ENCODE measurements at places on chromosomes 1 and 21. TPM values are rescaled to one million over a fixed set of nuclear protein-coding genes. Genes with fewer than 3 reads are reported as not detected.

DNA sequence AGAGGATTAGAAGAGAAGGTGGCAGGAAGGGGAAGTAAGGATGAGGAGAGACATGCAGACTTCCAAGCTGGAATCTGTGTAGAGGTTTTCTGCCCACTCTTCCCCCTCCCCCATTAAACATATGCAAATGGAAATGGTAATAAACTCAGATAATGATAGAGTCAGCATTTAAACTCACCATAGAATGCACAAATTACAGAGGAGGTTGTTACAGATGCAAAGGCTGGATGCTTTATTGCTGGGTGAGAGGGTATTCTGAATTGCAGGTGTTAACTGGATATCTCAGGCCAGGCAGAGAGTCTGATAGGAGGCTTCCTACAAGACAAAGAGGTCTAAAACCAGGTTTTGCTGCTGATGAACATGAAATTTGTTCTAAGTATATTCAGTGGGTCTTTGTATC lies 372.5 kb downstream of the SEC16B start:
- H3K4me1 ChIP-seq: no peaks in the 10 kb centered on the region
- no peak overlapping the region for H3K4me3 ChIP-seq
- H3K27ac ChIP-seq: no peak overlapping the region
- no peak for DNase-seq

DNA sequence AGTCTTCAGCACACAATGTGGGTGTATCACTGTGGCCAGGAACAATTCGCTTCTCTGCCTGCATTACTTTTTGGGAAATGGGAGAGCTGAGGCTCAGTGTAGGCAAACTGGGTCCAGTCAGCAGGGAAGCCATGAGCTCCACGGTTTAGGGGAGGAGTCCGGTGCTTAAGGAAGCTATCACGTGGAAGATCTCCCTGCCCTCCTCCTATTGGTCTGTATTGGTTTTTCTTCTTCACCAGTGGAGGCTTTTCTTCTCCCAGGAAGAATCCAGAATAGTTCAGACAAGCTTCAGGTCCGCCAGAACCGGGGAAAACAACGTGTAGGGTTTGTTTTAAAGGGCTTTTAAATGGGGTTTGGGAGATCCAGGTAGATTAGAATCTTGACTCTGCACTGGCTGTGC lies 156.2 kb upstream of the CAMK1G start:
- no peaks in the 10 kb centered on the region for H3K27me3 ChIP-seq
- no peak overlapping the region for H3K27ac ChIP-seq
- no peak overlapping the region for H3K4me3 ChIP-seq
- DNase-seq: no peak
- H3K36me3 ChIP-seq: no peaks in the 10 kb centered on the region

GRCh38 chr1:91997607-91998195 lies 32.1 kb upstream of the EPHX4 start:
- H3K4me1 ChIP-seq: no peaks in the 10 kb centered on the region
- no peak overlapping the region for H3K27ac ChIP-seq
- no peaks in the 10 kb centered on the region for H3K36me3 ChIP-seq
- H3K4me3 ChIP-seq: no peak overlapping the region
- no peaks in the 10 kb centered on the region for H3K27me3 ChIP-seq

GRCh38 chr1:92085727-92086126 lies 5.6 kb downstream of the BTBD8 start:
- no peaks in the 10 kb centered on the region for H3K36me3 ChIP-seq
- DNase-seq: no peak
- H3K4me1 ChIP-seq: peaks cover 4% of the 10 kb centered on the region

- no peak overlapping the region for H3K4me3 ChIP-seq
- no peaks in the 10 kb centered on the region for H3K4me1 ChIP-seq
- H3K27ac ChIP-seq: no peak overlapping the region
Measured at GRCh38 chr1:25520446-25521061, 22.9 kb upstream of the LDLRAP1 start.

DNA sequence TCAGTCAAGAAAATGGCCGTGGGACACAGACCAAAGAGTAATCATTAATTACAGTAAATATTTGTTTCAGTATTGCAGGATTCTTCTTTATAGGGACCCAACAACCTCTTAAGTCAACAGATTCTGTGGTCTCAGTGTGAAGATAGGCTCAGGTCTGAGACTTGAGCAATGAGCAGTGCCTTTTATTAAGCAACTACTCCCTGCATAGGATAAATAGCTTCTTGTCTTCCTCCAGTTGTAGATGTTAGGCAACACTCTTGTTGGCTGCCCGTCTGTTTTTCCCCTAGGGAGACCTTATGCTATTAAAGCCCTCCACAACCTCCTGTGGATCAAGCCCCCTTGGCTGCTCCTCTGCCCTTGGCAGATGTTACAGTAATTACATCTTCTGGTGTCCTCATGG lies 1.8 kb upstream of the OMA1 start:
- H3K27me3 ChIP-seq: no peaks in the 10 kb centered on the region
- no peak for DNase-seq
- peaks cover 10% of the 10 kb centered on the region for H3K4me1 ChIP-seq
- no peak overlapping the region for H3K4me3 ChIP-seq
- H3K36me3 ChIP-seq: no peaks in the 10 kb centered on the region
- no peak overlapping the region for H3K27ac ChIP-seq

DNA sequence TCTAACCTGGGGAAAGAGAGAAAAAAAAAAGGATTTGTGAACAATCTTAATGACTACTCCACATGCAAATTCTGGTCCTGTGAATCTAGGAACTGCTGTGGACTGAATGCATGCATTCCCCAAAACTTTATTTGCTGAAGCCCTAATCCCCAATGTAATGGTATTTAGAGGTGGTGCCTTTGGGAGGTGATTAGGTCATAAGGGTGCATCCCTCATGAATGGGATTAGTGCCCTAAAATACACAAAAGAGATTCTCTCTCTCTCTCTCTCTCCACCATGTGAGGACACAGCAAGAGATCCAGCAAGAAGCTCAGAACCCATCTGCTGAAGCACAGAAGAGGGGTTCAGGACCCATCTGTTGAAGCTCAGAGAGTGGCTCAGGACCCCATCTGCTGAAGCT lies 26.2 kb upstream of the KIRREL1 start:
- no peak overlapping the region for H3K27ac ChIP-seq
- no peak for DNase-seq
- no peaks in the 10 kb centered on the region for H3K36me3 ChIP-seq
- no peak overlapping the region for H3K4me3 ChIP-seq

GRCh38 chr21:43861706-43862105 lies 3.3 kb upstream of the AGPAT3 start:
- peak; percentile 19 for DNase-seq
- no peaks in the 10 kb centered on the region for H3K27me3 ChIP-seq
- H3K27ac ChIP-seq: no peak overlapping the region
- no peaks in the 10 kb centered on the region for H3K36me3 ChIP-seq

- no peaks in the 10 kb centered on the region for H3K4me1 ChIP-seq
- no peaks in the 10 kb centered on the region for H3K27me3 ChIP-seq
- DNase-seq: no peak
- no peak overlapping the region for H3K27ac ChIP-seq
- no peaks in the 10 kb centered on the region for H3K36me3 ChIP-seq
Measured at GRCh38 chr1:200542162-200542561, 78.4 kb downstream of the KIF14 start.

DNA sequence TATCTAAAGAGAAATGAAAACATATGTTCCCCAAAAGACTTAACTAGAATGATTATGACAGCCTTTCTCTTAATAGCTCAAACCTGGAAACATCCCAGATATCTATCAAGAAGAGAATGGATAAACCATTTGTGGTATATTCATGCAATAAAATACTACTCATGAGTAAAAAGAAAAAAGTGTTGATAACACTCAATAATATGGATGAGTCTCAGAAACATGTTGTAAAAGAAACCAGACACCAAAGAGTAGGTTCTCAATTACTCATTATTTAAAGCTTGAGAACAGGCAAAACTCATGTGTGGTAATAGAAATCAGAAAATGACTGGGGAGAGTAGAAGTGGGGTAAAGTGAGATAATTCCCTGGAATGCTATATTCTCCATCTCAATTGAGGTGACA lies 154.1 kb downstream of the PHTF1 start:
- DNase-seq: no peak
- no peak overlapping the region for H3K4me3 ChIP-seq
- H3K36me3 ChIP-seq: no peaks in the 10 kb centered on the region
- no peaks in the 10 kb centered on the region for H3K27me3 ChIP-seq

DNA sequence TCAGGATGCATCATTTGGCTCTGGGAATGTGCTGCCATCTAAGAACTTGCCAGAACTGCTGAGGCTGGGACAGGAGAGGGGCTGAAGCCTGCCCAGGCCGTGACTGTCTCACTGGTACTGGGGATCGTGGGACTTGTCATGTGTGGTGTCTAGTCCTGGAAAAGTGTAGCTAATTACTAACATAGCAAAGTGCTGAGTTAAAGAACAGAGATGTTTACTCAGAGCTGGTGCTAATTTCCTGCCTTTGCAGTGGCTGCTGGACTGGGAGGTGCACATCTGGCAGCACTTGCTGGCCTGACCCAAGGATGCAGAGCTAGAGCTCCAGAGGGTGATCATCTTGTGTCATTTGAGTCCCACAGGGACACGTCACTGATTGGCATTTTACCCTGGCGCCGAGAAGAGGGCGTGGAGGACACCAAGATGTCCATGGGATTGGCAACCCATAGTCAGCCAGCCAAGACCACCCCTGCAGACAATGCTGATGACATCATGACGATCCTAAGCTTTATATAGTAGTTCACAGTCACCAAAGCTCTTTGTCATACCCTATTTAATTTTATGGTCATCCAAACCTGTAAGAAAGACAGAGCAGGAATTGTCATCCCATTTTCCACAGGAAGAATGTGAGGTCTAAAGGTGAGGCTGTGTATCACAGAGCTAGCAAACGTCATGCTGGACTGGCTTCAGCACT lies 110.1 kb upstream of the SLC44A3 start:
- H3K36me3 ChIP-seq: no peaks in the 10 kb centered on the region
- H3K4me1 ChIP-seq: no peaks in the 10 kb centered on the region
- H3K27ac ChIP-seq: no peak overlapping the region
- H3K4me3 ChIP-seq: no peak overlapping the region

GRCh38 chr1:24912376-24913273 lies 17.5 kb downstream of the RUNX3 start:
- H3K4me3 ChIP-seq: no peak overlapping the region
- H3K4me1 ChIP-seq: peaks cover 100% of the 10 kb centered on the region
- peaks cover 82% of the 10 kb centered on the region for H3K36me3 ChIP-seq
- peak overlapping the region; percentile 100 for H3K27ac ChIP-seq
- H3K27me3 ChIP-seq: no peaks in the 10 kb centered on the region
- DNase-seq: peak; percentile 61

DNA sequence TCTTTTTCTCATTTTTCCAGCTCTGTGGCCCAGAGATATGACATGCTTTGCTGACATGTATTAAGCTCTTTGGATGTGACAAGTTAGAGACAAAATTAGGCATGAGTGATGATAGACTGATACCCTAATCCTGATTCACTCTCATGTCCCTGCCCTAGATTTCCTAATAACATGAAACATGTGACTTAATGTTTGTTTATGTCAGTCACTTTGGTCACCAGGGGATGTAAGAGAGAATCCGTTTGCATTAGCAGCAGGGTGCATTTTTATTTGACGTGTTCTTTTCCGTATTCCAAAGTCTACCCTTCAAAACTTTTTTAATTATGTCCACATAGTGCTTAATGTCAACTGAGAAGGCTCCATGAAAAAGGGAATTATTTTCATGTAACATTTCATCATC lies 192.4 kb downstream of the HMCN1 start:
- no peaks in the 10 kb centered on the region for H3K4me1 ChIP-seq
- DNase-seq: no peak
- H3K36me3 ChIP-seq: no peaks in the 10 kb centered on the region

Gene UTS2
- 3.9 TPM for total RNA-seq
